Astrocyte (in vitro differentiated cells and primary cell): ENCODE measurements at places on chromosomes 2 and 18. TPM values are rescaled to one million over a fixed set of nuclear protein-coding genes. Genes with fewer than 3 reads are reported as not detected.

DNA sequence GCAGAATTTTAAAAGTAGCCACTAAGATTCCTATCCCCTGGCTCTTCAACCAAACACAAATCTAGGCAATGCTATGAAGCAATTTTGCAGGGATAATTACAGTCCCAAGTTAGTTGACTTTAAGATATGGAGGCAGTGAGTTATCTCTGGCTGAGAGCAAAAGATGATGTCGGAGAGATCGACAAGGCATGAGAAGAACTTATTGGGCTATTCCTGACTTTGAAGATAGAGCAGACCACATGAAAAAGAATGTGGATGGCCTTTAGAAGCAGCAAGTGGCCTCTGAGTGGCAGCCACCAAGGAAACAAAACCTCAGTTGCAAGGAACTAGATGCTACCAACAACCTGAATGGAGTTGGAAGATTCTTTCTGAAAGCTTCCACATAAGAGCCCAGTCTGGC is 58.2 kb upstream of the PPM1B start:
- no peak for DNase-seq

The SIGLEC15 gene
- total RNA-seq, result 0.19 and 0.27 TPM in 2 replicates

The ALPI gene
- total RNA-seq, result not detected in 2 replicates

The RAB27B gene
- 0.91 and 1.1 TPM in 2 replicates for total RNA-seq
